ENCODE measurements at places on chromosomes 16 and 17. TPM values are rescaled to one million over a fixed set of nuclear protein-coding genes. Genes with fewer than 3 reads are reported as not detected.

DNA sequence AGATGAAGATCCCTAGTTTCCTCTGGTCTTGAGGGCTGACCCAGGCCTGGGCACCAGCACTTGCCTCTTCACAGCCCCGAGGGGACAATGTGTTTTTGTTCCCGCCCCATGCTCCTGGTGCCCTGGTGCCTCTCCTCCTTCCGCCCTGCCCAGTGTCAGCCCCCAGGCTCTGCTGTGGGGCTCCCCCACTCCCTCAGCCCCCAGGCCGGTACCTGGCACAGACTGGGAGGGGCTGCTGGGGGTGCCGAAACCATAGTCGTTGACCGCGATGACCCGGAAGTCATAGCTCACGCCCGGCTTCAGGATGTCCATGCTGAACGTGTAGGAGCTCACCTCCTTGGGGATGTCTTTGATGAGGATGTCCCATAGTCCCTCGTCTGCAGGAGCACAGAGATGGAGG is 40.5 kb upstream of the CDC42EP4 start:
- no peak overlapping the region for H3K4me3 ChIP-seq
- peaks cover 3% of the 10 kb centered on the region for H3K4me1 ChIP-seq
- H3K36me3 ChIP-seq, result no peaks in the 10 kb centered on the region
- H3K27me3 ChIP-seq, result no peaks in the 10 kb centered on the region

GRCh38 chr16:78553268-78554039 is 454.0 kb downstream of the WWOX start:
- no peak overlapping the region for H3K27ac ChIP-seq
- H3K27me3 ChIP-seq, result no peaks in the 10 kb centered on the region
- H3K4me3 ChIP-seq, result no peak overlapping the region

GRCh38 chr16:23131931-23132621 is 17.2 kb downstream of the USP31 start:
- H3K4me1 ChIP-seq, result peaks cover 19% of the 10 kb centered on the region
- H3K4me3 ChIP-seq, result no peak overlapping the region
- no peaks in the 10 kb centered on the region for H3K27me3 ChIP-seq
- no peak overlapping the region for H3K27ac ChIP-seq
- DNase-seq, result no peak
- no peaks in the 10 kb centered on the region for H3K36me3 ChIP-seq

DNA sequence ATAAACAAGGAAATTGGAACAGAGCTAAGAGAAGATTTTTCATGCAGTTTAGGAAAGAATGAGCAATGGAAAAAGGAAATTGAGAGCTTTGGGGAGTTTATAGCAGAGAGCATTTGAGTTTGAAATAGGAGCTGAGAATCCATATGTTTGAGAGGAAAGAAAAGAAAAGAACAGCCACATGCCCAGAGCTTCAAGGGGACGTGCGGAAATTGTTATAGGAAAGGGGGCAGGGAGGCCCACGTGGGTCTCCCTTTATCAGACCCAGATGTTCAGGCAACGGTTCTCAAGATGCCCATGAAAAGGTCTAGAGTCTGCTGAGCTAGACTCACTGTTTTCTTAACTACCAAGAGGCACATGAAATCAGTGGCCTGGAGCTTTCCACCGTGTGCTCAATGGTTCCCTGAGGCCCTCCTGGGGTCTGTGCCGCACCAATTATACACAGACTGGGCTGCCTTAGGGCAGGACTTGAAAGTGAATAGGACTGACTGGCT is 31.2 kb downstream of the CHD9 start:
- peaks cover 71% of the 10 kb centered on the region for H3K4me1 ChIP-seq
- no peak overlapping the region for H3K4me3 ChIP-seq
- peak overlapping the region; percentile 78 for H3K27ac ChIP-seq
- no peak for DNase-seq

DNA sequence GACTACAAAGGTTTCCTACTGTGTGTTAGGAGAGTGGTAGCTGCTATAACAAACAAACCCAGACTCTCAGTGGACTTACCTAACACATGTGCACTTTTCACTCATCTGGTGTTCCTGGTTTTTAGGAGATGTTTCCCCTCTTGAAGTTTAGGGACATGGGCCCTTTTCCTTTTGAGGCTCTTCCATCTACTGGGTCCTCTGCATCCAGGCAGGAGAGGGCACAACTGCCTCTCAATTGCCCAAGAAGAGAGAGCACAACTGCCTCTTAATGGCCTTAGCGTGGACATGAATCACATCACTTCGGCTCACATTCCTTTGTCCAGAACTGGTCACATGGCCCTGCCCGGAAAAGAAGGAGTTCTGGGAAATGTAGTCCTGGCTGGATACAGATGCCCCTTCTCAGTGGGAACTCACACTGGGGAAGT is 9.8 kb upstream of the TNRC6C start:
- peaks cover 20% of the 10 kb centered on the region for H3K27me3 ChIP-seq
- no peaks in the 10 kb centered on the region for H3K36me3 ChIP-seq
- no peaks in the 10 kb centered on the region for H3K4me1 ChIP-seq
- H3K27ac ChIP-seq, result no peak overlapping the region
- no peak for DNase-seq

DNA sequence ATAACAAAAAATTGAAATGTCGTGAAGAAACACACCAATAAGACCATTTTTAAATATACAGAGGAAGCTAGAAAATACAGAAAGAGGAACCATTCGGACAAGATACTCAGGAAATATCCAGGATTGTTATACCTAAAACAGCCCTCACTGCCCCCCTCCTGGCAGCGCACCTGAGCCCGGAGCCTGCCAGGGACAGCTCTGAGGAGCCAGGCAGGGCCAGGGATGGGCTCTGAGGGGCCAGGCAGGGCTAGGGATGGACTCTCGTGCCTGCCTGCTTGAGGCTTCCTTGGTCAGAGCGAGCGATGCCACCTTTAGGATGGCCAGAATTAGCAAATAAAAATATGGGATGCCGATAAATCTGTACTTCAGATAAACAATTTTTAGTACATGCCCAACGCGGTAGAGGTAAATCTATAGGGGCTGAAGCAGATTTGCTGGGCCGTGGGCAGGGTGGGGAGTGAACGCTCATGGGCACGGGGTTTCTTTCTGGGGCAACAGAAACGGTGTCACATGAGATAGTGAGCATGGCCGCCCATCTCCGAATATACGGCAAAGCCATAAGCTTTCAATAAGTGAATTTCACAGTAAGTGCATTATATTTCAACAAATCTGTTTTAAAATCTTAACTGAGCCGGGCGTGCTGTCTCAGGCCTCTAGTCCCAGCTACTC is 18.2 kb upstream of the CSNK1D start:
- no peaks in the 10 kb centered on the region for H3K36me3 ChIP-seq
- H3K27ac ChIP-seq, result no peak overlapping the region
- no peaks in the 10 kb centered on the region for H3K27me3 ChIP-seq
- H3K4me1 ChIP-seq, result peaks cover 21% of the 10 kb centered on the region
- DNase-seq, result no peak

DNA sequence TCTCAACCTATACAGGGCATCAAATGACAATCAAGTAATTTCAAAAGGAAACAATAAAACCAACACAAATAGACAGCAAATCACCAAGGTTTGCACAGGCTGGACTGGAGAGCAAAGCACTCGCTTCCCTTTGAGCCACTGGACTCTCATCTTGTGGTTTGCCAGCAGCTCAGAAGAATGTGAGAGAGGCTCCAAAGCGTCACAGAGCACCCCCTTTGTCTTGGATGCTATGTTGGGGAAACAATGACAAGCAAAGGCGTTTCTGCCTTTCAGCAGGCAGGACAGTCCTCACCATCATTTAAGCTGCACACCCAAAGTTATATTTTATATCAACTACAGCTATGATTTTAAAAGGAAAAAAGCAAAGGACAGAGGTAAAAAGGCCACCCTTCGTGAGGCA is 13.2 kb downstream of the SLC6A4 start:
- peaks cover 24% of the 10 kb centered on the region for H3K4me1 ChIP-seq
- no peak overlapping the region for H3K4me3 ChIP-seq
- H3K27ac ChIP-seq, result no peak overlapping the region

- peak overlapping the region; percentile 52 for H3K4me3 ChIP-seq
- H3K36me3 ChIP-seq, result no peaks in the 10 kb centered on the region
- no peak for DNase-seq
- H3K27me3 ChIP-seq, result no peaks in the 10 kb centered on the region
Measured at GRCh38 chr16:84885342-84885910, 65.6 kb downstream of the CRISPLD2 start.

Gene C17orf100
- polyA plus RNA-seq, result 0.72 TPM

Gene ZNF319
- 3.3 TPM for polyA plus RNA-seq

GRCh38 chr16:78984324-78984723 is 616.2 kb downstream of the MAF start:
- H3K4me3 ChIP-seq, result no peak overlapping the region
- no peaks in the 10 kb centered on the region for H3K36me3 ChIP-seq
- H3K27ac ChIP-seq, result no peak overlapping the region
- no peak for DNase-seq
- H3K4me1 ChIP-seq, result peaks cover 16% of the 10 kb centered on the region
- no peaks in the 10 kb centered on the region for H3K27me3 ChIP-seq

DNA sequence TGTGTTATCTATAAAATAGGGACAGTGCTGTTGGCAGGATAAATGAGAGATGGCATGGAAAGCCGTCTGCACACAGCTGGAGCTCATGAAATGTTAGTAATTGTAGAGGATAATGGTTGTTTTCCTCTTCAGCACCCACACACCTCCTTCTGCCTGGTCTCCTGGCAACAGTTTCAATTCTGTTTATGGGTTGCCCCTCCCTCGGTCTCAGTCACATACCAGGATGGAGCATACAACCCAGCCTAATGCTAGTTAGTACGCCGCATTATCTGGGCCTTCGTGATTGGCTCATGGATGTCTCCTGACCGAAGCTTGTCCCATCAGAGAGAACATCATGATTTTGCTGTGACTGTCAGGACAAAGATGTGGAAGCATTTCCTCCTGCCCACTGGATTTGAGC is 126.2 kb upstream of the WSCD1 start:
- H3K4me3 ChIP-seq, result no peak overlapping the region
- DNase-seq, result no peak
- H3K4me1 ChIP-seq, result no peaks in the 10 kb centered on the region
- H3K27ac ChIP-seq, result no peak overlapping the region

Gene TBC1D3G
- not detected for polyA plus RNA-seq

- no peak overlapping the region for H3K27ac ChIP-seq
- H3K4me3 ChIP-seq, result no peak overlapping the region
- H3K36me3 ChIP-seq, result no peaks in the 10 kb centered on the region
- no peaks in the 10 kb centered on the region for H3K27me3 ChIP-seq
Measured at GRCh38 chr16:50884066-50884860, 142.4 kb downstream of the CYLD start.

DNA sequence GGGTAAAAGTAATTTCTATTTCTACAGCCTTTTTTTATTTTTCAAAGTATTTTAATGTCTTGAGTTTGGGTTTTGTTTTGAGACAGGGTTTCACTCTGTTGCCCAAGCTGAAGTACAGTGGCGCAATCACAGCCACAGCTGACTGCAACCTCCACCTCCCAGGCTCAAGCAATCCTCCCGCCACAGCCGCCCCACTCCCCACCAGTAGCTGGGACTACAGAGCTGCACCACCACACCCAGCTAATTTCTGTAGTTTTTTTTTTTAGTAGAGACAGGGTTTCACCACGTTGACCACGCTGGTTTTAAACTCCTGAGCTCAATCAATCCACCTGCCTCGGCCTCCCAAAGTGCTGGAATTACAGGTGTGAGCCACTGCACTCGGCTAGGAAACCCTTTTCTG is 44.0 kb downstream of the TUBD1 start:
- no peaks in the 10 kb centered on the region for H3K27me3 ChIP-seq
- H3K4me3 ChIP-seq, result no peak overlapping the region
- DNase-seq, result no peak
- peaks cover 54% of the 10 kb centered on the region for H3K4me1 ChIP-seq

- peaks cover 66% of the 10 kb centered on the region for H3K4me1 ChIP-seq
- H3K27ac ChIP-seq, result peak overlapping the region; percentile 87
- no peak for DNase-seq
- H3K4me3 ChIP-seq, result no peak overlapping the region
- no peaks in the 10 kb centered on the region for H3K27me3 ChIP-seq
- peaks cover 13% of the 10 kb centered on the region for H3K36me3 ChIP-seq
Measured at GRCh38 chr16:85716680-85717038, 27.9 kb upstream of the GINS2 start.

DNA sequence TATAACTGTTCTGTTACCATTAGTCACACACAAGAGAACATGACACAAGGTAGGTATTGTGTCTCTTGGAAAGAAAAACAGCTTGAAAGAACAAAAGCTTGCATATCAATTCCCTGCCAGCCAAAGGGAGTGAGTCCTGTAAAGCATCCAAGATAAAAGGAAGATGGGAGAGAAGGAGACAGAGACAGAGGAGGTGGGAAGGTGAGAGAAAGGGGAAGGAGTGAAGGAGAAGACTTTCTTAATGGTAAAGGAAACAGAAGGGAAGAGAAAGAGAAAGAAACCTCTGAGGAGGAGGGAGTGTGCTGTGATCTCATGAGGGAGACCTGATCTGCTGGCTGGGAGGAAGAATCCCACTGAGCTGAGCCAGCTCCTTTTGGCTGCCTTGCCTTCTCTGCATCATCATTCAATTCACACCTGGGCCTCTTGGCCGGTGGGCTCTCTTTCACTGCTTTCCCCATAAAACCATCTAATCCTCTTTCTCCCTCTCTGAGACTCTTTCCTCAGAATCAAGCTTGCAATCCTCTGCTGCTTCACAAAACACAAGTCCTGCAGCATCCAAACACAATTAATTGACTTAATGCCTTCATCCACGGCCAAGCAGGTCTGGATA is 271.6 kb downstream of the ABCC12 start:
- no peak overlapping the region for H3K4me3 ChIP-seq
- no peaks in the 10 kb centered on the region for H3K36me3 ChIP-seq
- peaks cover 38% of the 10 kb centered on the region for H3K4me1 ChIP-seq
- no peak for DNase-seq
- no peaks in the 10 kb centered on the region for H3K27me3 ChIP-seq

Gene SPIRE2
- polyA plus RNA-seq, result 1.7 TPM

Gene UMOD
- polyA plus RNA-seq, result not detected

DNA sequence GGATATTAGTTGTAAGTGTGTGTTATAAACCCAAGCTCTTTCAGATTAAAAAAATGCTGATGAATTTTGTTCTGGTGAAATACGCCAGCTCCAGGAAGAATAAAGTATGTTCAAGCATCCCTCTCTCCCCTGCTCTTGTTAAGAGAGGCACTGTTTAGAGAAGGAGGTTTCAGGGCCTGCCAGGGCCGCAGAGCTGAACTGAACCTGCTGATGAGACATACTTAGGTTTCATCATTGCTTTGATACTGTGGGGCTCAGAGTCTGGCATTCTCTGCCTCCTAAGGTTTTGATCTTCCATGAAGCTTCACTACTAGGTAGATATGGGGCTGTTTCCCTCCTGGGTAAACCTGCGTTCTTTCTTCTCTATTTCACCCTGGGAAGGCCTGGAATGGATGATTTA is 175.3 kb upstream of the FAM20A start:
- no peaks in the 10 kb centered on the region for H3K4me1 ChIP-seq
- no peaks in the 10 kb centered on the region for H3K27me3 ChIP-seq
- H3K4me3 ChIP-seq, result no peak overlapping the region
- H3K36me3 ChIP-seq, result no peaks in the 10 kb centered on the region
- H3K27ac ChIP-seq, result no peak overlapping the region
- no peak for DNase-seq

Gene TMEM219
- polyA plus RNA-seq, result 77.2 TPM

- H3K27me3 ChIP-seq, result no peaks in the 10 kb centered on the region
- H3K4me3 ChIP-seq, result no peak overlapping the region
- DNase-seq, result no peak
- H3K36me3 ChIP-seq, result no peaks in the 10 kb centered on the region
- H3K4me1 ChIP-seq, result peaks cover 88% of the 10 kb centered on the region
Measured at GRCh38 chr17:41657936-41658335, 30.7 kb upstream of the EIF1 start.

Data from keratinocyte (primary cell).